ENCODE measurements at places on chromosomes 2 and 18.

GRCh38 chr18:24181806-24182205, 42.9 kb downstream of the CABYR start:
- DNase-seq = no peak

DNA sequence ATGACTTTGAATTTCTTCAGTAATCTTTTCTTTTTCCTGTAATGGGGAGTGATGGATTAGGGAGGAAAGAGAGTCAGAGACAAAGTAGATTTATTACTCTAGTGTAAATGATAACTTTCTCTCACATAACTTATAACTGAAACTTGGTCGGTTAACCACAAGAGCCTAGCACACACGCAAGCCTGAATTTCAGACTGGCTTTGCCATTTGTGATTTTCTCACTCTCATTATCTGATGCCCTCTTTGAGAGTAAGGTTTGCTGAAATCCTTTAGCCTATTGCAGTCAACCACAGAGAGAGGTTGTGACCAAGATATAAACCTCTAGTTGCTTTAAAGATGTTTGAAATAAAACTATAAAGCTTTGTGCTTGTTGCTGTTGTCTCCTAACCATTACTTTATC, 117.9 kb upstream of the NETO1 start:
- no peak for DNase-seq

GRCh38 chr2:72674982-72675915, 150.6 kb downstream of the EXOC6B start:
- DNase-seq = no peak

- no peak for DNase-seq
Observed at GRCh38 chr2:15303874-15304273, 257.3 kb downstream of the NBAS start.

GRCh38 chr2:83784315-83784714, 674.8 kb downstream of the SUCLG1 start:
- no peak for DNase-seq

GRCh38 chr18:59520562-59521355, 161.7 kb upstream of the LMAN1 start:
- DNase-seq = no peak

DNA sequence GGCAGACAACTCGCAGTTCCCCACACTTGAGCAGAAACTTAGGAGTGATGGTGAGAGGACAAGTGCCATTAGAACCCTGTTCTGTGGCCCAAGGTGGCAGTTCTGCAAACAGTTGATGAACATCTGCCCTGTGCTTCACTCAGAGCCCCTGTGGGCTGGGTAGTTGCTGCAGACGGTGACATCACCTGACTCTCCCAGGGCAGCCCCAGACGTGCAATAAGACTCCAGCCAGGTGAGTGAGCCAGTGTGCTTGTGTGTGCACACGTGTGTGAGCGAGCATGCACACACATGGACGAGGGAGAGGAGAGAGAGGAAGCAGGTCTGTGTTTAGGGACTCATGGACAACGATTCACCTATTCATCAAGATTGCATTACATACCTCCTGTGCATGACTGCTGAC, 136.0 kb upstream of the GLI2 start:
- DNase-seq = no peak

DNA sequence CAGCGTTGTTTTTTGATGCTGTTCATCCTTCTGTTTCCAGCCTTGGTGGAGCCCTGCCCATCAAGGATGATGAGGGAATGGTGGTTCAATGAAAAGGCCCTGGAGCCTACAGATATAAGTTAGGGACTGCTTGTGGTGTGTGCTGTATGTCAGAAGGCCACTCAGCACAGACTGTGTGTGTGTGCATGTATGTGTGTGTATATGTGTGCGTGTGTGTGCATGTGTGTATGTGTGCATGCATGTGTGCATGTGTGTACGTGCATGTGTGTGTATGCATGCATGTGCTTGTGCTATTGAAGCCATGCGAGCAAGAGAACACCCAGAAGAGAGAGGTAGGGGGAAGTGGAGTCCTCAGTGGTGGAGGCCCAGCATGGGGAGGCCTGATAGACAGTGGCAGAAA, 304.9 kb downstream of the CYP26B1 start:
- no peak for DNase-seq

All from activated T-cell treated with anti-CD3 and anti-CD28 coated beads for 24 hours (primary cell).